ENCODE measurements at places on chromosomes 12 and 14. TPM values are rescaled to one million over a fixed set of nuclear protein-coding genes. Genes with fewer than 3 reads are reported as not detected.

- DNase-seq = no peak
Measured at GRCh38 chr12:121252712-121253345, 42.9 kb downstream of the P2RX4 start.

DNA sequence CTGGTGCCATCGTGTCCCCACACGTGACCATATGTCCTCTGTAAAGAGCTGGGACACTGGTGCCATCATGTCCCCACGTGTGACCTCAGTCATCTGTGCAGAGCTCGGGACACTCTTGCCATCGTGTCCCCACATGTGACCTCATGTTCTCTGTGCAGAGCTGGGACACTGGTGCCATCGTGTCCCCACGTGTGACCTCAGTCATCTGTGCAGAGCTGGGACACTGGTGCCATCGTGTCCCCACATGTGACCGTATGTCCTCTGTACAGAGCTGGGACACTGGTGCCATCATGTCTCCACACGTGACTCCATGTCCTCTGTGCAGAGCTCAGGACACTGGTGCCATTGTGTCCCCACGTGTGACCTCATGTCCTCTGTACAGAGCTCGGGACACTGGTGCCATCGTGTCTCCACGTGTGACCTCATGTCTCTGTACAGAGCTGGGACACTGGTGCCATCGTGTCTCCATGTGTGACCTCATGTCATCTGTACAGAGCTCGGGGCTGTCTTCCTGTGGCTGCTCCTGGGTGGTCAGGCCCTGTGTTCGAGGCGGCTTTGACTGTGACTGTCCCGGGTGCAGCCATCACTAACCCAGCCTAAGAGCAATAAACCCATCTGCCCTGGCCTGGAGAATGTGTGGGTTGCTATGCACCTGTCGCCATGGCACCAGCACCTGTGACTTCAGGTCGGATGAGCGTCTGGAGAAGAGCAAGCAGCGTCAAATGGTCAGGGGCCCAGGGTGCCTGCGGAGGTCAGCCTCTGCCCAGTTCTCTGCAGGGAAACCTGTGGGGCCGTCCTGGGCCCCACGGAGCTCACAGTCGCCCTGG is 334.4 kb downstream of the ADGRD1 start:
- no peak for DNase-seq

- DNase-seq = no peak
Measured at GRCh38 chr14:96251656-96252155, 4.3 kb upstream of the BDKRB1 start.

DNA sequence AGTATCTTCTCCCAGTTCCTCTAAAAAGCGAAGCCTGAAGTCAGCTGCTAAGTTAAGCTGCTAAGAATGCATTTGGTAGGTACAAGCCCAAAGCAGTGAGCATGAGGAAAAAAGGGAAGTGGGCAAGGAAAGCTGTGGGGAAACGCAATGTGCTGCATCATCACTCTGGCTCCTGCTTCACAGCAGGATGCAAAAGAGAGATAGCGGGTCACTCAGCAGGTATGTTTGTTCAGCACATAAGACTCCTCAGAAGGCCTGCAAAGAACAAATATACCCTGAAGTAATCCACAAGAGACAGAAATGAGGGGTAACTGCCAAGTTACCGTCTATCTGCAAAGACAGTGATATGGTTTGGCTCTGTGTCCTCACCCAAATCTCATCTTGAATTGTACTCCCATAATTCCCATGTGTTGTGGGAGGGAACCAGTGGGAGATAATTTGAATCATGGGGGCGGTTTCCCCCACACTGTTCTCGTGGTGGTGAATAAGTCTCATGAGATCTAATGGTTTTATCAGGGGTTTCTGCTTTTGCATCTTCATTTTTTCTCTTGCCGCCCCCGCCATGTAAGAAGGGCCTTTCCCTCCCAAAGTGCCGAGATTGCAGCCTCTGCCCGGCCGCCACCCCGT is 127.4 kb upstream of the EGLN3 start:
- DNase-seq = no peak

Gene TAS2R42
- total RNA-seq = not detected

- DNase-seq = peak; percentile 50
Measured at GRCh38 chr14:55129086-55129427, at the start of gene LGALS3. LGALS3 (plus strand) TSS chr14:55129252; CDS start chr14:55137374, 8,122 bp downstream.

GRCh38 chr12:124356221-124356620 is 61.3 kb downstream of the RFLNA start:
- no peak for DNase-seq

DNA sequence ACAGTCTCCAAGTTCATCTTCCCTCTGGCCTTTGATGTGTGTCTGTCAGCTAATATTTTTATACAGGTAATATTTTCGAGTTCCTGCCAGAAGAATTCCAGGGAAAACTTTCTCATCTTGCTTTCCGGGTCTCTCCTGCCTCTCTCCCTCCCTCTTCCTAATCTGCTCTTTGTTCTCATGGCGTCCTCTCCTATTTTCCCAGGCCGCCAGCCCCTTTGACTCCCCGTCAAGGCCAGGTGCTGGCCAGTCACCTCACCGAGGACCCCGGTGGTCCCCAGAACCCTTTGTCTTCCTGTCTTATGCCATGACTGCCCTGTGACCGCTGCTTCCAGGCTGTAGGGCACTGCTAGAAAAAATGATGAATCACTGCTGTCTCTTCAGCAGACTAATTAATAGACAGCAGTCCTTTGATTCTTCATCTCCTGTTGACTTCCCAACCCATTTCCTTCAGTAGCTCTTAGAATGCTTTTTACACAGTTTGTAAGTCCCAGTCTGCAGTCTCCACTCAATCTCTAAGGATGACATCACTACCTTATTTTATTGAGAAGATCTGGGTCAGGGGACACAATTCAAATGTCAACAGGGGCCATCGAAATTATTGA is 40.7 kb downstream of the PPFIBP1 start:
- no peak for DNase-seq

DNA sequence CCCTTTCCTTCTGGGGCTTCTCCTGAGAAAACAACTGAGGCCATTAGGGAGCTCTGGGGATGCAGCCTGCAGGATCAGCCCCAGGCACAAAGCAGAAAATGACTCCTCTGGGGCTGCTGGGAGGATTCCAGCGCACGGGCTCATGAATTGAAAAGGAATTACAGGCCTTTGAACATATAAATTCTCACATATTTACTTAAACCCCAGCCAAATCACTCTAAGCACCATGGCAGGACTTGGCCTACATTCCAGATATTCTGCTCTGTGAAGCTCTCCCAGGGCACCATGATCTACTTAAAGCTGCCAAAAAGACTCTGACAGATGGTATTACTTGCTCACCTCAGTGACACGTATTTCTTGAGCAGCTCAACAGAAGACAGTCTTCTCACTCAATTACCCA is 87.2 kb downstream of the ZFC3H1 start:
- DNase-seq = no peak

- no peak for DNase-seq
Measured at GRCh38 chr14:69703047-69704039, 63.6 kb upstream of the SRSF5 start.

Gene AICDA
- total RNA-seq = not detected

Gene LRFN5
- 6.6 TPM for total RNA-seq

Gene YAF2
- total RNA-seq = 64.2 TPM

Gene DUSP6
- total RNA-seq = 201 TPM

DNA sequence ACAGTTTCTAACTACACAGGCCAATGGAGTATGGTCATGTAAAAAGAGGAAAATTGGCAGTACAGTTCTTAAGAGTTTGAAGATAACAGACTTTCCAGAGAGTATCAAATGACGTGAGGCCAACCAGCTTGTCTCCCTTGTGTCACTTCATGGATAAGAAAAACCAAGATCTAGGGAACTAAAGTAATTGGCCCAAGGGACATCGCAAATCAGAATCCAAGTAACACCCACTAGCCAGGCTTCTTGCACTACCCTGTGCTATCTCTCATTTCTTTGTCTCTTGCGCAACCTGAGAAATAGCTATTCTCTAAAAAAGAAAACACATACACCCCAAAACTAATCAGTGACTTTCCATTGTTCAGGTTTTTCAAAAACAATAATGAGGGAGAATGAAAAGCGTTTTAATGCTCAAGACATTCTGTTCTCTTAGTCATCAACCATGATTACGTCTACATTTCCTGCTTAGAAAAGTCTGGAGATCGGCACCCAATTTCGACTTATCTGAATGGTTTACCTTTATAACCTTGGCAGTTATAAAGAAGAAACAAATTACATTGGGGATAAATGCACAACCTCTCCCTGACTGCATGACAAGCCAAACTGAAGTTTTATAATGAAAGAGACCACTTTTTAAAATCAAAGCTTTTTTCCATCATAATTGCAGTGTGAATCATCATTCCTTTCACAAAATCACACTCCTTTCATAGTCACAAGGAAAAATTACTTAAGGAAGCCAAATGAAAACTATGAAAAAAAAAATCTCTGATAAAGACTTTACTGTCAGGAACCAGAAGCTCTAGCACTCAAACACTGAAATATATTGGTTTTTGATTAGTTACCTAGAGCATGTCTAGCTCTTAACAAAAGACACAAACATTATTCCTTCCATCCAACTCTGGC is 42.1 kb downstream of the TMTC1 start:
- DNase-seq = no peak

DNA sequence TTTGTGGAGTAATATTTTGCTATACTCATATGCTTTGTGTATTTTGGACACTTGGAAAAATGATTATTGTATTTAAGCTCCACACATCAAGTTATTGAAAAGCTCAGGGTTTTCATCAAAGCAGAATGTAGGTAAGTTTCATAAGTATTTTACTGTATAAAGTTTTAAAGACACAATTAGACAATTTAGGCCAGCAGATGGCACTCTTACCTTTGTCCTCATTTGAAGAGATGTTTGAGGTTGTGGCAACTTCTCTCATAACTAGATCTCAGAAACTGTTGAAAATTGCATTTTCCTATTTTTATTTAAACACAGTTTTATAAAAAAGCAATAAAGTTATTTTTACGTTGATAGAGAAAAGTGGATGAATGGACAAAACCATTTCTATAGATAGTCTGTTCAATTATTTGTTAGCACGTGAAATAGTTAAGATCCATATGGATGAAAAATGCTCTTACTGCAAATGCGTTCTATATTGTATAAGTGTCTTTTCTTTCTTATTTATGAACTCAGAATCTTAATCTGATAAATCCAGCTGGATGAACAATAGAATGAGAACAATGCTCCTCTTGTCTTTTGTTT is 300.0 kb downstream of the AEBP2 start:
- DNase-seq = no peak

Gene RIMKLB
- 63.7 TPM for total RNA-seq

- no peak for DNase-seq
Measured at GRCh38 chr12:82357845-82358199, 365 bp downstream of the CCDC59 start.

DNA sequence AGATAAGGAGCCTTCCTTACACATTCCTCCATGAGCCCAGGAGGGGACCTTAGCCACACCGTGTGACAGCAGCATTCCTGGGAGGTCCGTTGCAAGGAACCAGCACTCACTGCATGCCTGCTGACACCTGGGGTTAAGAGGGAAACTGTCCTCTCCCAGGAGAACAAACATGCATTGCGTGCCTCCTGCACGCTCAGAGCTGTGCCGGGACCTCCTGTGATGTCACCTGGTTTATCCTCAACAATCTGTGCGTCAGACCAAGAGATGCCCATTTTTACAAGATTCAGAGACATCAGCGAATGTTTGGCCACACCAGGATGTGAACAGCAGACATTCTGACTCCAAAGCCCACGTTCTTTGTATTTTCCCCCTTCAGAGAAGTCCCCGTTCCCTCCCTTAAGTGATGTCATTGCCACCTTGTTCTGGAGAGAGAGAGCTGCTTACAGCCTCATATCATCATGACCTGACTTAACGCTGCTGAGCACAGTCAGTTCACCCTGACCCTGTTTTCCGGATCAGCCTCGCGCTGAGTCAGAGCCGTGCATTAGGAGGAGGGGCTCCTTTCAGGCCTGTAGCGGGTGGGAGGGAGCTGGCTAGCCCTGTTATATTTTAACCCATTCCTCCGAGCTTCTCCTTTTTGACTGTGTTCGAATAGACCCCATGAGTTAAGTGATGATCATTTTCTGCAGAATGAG is 36.2 kb downstream of the TMEM120B start:
- no peak for DNase-seq

DNA sequence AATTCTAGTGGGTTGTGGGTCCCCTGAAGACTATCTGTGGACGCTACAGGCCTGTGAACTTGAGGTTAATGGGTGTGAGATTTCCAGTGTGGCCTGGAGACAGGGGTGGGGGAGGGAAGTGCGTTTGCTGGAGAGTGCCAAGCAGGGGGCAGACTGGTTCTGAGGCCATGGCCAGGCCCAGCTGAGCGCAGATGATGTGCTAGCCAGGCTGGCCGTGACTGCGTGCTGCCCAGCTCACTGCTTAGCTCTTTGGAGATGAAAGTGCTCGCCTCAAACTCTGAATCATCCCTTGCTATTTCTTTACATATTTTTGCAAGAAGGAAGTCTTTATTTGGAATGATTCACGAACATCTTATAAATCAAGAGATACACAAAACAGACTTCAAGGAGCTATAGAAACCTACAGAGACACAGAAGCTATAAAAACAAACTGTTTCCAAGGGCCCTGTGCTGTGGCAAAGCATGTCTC is 75.2 kb upstream of the PLEKHG3 start:
- DNase-seq = no peak

GRCh38 chr12:124242529-124243065 is 52.3 kb upstream of the RFLNA start:
- DNase-seq = no peak

Gene GCH1
- 17.2 TPM for total RNA-seq

GRCh38 chr14:42950363-42950762 is 1343.7 kb downstream of the LRFN5 start:
- no peak for DNase-seq
